COLO829 (cell line): ENCODE measurements at places on chromosomes 7 and 10.

DNA sequence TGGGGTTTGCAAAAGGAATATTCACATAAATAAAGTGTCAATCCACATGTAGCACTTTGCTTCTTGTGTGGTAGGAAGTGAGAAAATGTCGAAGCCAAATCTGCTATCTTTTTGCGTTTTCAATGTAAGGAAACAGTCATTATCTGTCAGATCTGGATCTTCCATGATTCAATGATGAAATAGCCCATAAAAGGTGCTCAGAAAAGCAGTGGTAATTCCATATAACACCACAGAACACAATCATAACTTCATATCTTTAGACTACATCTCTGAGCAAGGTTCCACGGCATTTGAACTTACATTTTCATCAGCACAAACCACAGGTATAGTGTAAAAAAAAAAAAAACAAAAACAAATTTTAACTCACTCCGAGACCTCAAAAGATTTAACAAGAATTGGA lies 39.9 kb upstream of the EGR2 start:
- no peak for DNase-seq

- DNase-seq, result no peak
Observed at GRCh38 chr10:97013568-97013967, 172.2 kb downstream of the SLIT1 start.

GRCh38 chr10:85047979-85048378 lies 719.6 kb downstream of the CCSER2 start:
- no peak for DNase-seq

DNA sequence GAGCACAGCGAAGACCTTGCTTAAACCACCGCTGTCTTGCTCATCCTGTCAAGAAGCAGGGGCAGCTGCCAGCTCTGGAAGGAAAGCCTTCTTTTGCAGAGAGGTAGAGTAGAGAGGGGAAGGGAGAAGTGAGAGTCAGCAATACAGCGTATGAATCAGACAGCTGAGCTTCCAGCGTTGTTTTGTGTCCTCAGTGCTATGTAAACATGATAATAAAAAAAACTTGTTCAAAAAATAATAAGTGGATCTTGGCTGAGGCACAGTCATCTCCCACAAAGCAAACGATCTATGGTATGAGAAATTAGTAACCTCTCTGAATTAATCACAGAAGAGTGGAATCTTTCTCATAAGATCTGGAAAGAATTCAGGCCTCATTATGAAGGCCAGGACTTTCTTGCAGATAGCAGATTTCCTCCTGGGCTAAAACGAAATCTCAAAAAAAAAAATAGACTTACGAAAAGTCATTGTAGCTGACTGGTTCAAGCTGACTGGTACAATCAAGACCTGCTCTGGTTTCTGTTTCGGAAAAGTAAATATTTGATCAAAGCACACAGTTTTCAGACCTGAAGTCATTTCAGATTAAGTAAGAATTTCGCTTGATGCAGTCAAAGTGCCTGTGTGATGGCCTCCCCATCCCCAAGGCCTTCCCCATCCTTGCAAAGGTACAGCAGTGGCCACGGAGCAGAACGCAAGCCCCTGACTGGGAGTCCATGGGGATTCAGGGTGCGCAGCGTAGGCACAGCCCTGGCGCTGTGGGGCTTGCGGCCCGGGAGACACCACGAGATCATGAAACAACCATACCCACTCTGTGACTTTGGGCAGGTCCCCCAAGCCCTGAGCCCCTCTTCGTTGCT lies 29.4 kb downstream of the CHST15 start:
- no peak for DNase-seq

DNA sequence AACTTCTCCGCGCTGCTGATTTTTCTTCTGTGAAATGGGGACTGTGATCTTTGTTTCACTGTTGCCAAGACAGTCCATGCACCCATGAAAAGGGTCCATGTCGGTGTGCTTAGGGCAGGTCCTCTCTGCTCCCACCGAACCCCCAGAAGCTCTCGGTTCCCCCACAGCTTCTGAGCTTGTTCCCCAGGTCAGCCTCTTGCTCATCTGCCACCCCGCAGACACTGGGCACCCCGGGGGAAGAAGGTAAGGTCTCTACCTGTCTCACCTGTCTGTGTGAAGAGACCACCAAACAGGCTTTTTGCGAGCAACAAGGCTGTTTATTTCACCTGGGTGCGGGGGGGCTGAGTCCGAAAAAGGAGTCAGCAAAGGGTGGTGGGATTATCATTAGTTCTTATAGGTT lies 66.2 kb upstream of the NANOS1 start:
- DNase-seq, result no peak

GRCh38 chr10:84328418-84329195 lies at the start of gene CCSER2:
TSS of gene CCSER2 (plus strand) at chr10:84328589. CDS start at chr10:84371053, 42,464 bp downstream.
- DNase-seq, result peak; percentile 94

DNA sequence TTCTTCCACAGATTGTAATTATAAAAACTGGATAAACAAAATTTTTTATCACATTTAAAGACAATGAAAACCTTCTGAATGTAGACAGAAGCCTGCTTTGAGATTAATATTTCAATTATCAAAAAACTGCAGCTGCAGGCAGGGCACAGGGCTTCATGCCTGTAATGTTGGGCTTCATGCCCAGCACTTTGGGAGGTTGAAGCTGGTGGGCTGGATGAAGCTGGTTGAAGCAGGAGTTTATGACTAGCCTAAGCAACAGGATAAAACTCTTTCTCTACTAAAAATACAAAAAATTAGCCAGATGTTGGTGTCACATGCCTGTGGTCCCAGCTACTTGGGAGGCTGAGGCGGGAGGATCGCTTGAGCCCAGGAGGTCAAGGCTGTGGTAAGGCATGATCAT lies 41.2 kb downstream of the PDZD8 start:
- DNase-seq, result no peak

DNA sequence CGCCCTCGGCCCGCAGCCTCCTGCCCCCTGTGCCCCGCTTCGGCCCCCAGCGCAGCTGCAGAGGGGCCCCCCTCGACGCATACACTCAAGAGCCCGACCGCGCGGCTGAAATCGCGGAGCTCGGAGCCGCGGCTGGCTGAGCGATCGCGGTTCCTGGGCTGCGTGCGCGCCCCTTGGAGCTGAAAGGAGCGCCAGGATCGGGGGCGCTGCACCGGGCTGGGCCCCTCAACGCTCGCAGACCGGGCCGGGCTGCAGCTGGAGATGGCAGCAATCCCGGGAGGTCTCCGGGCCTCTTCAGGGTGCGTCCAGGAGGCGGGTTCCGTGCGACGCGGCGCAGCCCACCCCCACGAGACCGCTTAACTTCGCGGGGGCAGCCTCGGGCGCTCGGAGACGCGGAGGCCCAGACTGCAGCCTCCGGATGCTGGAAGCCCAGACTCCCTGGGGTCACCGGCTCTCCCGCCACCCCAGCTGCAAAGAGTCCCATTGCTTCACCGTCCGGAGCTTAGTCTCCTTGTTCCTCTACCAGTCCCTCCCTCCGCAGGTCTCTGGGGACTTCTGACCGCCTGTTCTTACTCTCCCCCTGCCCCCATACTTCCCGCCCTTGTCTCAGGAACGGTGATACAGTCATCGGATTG lies 73.0 kb upstream of the LRRC4 start:
- DNase-seq, result no peak

DNA sequence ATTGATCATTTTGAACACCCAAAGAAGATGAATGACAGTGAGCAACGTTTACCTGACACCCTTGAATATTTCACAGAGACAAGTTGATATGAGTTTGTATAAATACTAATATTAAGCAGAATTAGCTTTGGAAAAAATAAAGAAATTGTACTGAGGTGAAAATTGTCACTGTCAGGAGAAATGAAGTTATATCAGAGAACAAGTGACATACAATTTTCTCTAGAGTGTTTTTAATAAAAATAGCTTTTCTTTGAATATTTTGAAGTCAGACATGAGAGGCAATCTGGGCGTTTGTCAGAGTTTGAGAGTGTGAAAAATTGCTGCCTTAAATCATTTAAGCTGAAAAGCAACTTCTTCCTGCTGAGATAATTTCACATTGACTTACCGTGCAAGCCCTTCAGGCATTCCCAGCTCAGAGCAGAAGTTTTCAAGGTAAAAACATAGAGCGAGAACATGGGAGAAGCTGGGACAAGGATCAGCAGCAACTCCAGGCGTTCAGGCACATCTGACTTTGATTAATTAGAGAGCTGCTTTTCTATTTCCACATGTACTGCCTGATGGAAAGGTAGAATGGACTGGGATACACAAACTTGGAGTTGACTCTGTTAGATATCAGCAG lies 535.9 kb downstream of the TFEC start:
- no peak for DNase-seq

DNA sequence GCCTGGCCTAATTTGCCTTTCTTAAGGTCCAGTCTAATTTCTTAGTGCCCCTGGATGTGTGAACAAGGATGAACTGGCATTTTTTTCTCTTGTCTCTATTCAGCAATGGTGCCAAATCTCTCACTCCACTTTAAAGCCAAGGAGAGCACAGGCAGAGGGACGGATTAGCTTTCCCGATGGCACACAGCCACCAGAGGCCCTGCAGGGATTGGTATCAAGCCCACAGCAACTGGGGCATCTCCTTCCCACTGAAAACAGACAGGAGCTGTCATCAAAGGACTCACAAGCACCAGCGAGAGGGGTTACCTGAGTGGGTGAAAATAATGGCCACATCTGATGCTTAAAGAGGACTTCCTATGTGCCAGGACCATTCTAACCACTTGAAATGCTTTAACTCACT lies 83.1 kb downstream of the ITIH5 start:
- no peak for DNase-seq

- DNase-seq, result peak; percentile 24
Observed at GRCh38 chr7:116271161-116271913, 61.0 kb downstream of the TES start.

DNA sequence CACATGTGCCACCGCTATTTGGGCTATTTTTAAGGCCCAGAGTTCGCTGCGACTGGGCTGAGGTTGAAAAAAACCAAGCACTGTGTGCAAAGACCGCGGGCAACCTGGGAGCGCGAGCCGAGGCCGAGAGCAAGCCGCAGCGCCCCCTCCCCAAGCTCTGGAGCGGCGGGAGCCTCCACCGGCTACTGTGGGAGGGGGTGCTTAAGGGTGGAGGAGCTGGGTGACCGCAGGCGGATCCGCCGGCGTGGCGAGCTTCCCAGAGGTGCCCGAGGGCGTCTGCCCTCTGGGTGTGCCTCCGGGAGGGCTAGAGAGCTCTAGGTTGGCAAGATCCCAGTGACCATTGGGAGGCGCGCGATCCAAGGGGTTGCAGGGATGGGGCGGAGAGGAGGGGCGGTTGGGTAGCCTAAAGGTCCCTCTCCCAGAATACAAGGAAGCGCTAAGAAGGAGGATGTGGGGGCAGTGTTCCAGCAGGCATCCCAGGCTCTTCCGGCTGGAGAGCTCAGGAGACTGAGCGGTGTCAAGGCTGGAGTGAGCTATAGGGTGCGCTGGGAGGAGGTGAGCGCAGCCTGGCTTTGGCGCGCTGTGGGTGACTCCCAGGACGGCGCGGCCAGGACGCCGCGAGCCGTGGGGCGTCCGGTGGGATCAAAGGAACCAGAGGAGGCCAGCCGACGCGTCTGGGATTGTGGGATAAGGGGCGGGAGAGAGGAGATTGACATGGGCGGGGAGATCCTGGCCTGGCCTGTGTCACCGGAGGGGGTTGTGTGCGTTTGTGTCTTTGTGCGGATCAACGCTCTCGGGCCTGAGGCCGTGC lies 8.0 kb downstream of the DLX5 start:
- DNase-seq, result no peak

DNA sequence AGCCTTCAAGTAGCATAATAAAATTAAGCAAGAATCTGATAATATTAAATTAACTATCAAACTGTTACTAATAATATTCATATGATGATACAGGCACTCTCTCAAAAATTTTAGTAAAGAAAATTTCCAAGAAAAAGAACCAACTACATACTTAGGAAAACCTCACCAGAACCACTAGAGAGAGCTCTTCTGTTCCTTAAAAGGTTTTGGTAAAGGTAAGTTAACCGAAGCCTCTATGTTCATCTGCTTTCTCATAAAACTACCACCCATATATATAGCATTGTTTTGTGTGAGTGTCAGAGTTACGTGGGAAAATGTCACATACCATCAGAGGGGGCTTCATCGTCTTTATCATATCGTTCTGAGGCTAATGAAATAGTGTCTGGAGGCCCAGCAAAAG lies 20.7 kb downstream of the SKAP2 start:
- DNase-seq, result no peak

DNA sequence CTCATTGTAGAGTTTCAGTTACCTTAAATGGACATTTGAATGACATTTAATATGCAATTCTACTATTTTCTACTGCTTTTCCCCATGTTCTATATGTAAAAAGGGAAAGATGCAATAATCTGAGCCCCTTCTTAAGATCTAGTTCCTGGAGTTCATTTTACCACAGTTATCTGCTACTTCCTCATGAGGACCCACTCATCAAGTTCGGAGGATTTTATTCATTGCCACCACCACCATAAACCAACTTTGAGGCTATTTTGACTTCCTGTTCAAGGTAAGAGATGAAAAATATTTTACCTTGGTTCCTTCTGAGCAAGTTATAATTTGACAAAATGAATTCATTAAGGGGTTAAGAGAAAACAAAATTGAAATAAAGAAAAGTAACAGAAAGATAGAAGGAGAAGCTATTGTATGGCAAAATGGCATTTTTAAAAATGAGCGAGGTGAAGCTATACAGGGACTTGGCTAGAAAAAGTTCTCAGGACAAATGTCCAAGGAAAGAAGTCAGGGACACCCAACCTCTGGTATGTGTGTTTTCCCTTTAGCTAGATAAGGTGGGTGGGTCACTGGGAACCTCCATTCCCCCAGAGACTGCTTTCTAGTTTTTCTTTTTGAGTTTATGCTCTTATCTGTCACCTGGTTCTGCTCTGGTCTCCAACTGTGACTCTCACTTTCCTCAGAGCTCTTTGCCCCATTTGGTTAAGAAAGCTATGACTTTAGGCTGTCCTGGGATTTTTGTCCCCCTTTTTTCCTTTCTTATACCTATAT lies 14.9 kb upstream of the FAM3C start:
- no peak for DNase-seq

- DNase-seq, result peak; percentile 32
Observed at GRCh38 chr7:144057954-144058353, 9.2 kb downstream of the OR2A5 start.

GRCh38 chr10:43057231-43057711 lies 19.6 kb upstream of the RET start:
- no peak for DNase-seq

DNA sequence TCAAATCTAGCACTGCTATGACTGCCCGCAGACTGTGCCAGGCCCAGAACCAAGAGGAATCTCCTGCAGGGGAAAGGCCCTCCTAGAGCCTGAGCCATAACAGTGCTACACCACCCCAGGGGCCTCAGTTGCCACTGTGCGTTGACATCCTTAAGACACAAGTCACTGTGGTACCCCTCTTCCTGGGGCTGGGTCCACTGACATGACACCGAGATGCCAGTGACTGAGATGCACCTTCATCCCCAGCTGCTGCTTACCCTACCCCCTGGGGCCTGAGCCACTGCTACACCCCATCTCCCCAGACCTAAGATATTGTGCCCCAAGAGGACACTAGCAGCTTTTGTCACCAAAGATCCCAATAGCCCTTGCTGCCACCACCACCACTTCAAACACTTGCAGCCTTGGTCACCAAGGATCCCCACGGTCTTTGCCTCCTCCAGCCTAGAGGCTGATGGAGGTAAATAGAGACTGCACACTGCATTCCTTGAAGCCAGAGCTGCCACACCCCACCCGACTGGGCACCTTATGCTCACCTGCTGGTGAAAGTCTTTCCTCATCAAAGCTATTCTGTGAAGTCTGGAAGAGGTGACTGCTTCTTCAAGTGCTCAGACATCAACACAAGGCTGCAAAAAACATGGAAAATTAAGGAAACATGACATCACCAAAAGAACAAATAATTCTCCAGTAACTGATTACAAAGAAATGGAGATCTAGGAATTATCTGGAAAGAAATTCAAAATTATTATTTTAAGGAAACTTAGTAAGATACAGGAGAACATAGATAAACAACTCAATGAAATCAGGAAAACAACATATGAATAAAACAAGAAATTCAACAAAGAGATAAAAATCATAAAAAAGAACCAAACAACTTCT lies 40.4 kb upstream of the SHH start:
- no peak for DNase-seq
